WERI-Rb-1 (cell line): ENCODE measurements at places on chromosomes 7 and 10.

- no peak for DNase-seq
Observed at GRCh38 chr10:101671453-101671852, 23.5 kb downstream of the FBXW4 start.

- DNase-seq: no peak
Observed at GRCh38 chr7:74461970-74462706, 8.4 kb downstream of the GTF2IRD1 start.

GRCh38 chr7:148623586-148624282 lies 33.2 kb downstream of the C7orf33 start:
- DNase-seq: no peak

DNA sequence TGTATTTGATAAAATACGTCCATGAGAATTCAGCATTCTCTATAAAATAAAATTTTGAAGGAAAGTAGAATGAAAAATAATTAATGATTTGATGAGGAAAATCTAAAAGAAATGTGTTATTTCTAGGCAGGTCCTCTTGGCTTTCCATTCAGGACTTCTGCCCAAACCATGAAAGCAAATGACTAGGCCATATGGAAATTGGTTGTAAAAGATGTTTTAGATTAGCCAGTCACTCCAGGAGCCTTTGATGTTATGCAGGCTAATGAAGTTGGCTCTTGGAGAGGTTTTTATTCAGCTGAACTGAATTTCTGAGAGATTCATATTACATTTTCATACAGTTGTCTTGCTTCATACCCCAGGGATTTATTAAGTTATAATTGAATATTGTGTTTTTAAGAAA lies 452.8 kb downstream of the SDK1 start:
- no peak for DNase-seq

GRCh38 chr7:41333511-41333910 lies 369.4 kb downstream of the INHBA start:
- DNase-seq: no peak

DNA sequence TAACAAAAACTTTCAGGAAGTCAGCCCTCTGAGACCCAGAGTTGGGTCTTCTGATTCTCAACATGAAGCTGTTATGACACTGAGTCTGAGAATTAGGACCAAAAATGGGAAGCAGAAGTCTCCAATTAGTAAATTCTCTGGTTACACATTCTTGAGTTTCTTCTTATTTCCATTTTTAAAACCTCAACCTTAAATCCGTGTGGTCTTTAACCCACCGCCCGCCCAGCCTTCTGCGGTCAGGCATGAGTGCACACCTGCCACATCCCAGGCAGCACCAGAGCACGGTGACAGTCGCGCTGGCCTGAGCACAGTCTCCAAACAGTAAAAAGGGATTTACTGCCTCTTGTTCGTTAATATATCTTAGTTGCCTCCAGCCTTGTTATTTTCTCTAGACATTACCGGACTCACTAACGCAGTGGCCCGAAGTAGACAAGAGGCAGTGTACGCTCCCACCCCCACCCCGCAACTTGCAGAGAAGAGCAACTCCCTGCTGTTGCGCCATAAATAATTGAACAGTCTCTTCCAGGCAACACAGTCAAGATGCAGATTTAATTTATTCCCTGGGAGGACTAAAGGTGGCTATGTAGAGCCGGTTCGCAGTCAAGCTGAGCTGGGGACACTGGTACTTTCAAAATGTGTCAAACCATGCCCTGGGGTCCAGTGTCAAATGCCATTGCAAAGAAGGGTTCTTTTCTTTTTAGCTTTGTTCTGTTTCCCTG lies 147.0 kb upstream of the CELF2 start:
- peak; percentile 20 for DNase-seq

DNA sequence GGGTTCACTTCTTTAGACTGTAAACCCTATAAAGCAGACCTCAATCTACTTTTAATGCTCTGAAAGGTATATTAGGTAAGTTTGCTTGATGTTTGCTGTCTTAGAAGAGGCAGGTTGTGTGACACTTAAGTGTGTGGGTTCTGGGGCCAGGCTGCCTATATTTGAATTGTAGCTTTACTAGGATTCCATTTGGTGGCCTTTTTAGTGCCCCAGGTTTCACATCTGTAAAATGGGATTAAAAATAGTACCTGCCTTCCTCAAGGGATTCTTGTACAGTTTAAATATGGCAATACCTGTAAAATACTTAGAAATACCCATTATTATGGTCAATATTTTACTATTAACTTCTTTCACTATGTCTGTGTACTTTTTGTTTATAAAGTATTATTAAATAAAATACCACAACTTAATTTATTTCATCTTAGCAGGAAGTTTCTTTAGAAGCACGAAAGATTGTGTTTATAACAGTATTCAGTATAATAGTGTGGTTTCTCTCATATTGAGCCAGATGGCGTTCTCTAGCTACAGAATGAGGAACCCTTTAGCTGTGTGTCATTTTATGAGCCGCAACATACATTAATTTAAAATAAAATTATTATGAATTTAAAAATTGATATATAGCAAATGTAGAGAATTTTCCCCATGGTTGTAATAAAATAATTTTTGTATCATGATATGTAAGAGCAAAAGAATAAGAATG lies 94.2 kb downstream of the CDK14 start:
- no peak for DNase-seq

- peak; percentile 91 for DNase-seq
Observed at GRCh38 chr7:71389976-71390375, 258.0 kb downstream of the GALNT17 start.

GRCh38 chr7:124035706-124036105 lies 2.8 kb upstream of the TMEM229A start:
- no peak for DNase-seq

DNA sequence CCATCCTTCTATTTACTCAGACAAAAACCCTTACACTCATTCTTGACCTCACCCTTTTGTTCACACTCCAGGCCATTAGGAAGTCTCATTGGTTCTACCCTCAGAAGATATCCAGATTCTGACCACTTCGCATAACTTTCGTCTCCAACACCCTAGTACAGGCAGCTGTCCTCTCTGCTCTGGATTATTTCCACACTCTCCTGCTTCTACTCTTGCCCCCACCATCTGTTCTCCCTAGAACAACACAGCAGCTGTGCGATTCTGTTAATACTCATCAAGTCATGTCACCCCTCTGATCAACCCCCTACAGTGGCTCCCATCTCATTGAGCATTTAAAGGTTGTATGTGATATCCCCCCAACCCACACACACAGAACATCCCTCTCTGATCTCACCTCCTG lies 15.5 kb upstream of the TRIL start:
- no peak for DNase-seq

GRCh38 chr10:11874568-11875493 lies 51.7 kb downstream of the PROSER2 start:
- DNase-seq: no peak

- no peak for DNase-seq
Observed at GRCh38 chr7:106792233-106792926, 72.7 kb upstream of the PIK3CG start.

DNA sequence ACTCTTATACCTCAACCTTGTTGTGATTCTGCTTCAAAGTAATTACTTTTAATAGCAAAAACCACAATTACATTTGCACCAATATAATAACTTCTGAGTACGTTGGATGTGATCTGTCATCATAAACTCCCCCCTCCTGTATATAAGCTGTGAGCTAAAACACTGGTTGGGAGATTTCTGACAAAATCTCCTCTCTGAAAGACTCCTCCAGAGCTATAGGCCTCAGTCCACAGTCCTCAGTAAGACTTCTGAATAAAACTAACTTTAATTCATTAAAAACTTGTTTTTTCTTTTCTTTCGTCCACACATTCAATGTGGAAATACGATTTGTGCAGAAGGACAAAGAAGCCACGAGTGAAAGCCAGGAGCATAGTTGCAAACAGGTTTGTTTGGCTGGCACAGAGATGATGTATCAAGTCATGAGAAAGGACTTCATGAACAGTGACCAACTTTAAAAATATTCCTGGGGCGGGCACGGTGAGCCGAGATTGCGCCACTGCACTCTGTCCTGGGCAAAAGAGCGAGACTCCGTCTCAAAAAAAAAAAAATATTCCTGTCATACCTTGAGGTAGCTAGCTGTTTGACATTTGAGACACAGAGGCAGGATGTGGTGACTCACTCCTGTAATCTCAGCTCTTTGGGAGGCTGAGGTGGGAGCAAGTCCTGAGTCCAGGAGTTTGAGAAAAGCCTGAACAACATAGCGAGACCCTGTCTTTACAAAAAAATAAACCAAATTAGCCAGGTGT lies 91.1 kb upstream of the ARHGAP21 start:
- DNase-seq: no peak

- DNase-seq: no peak
Observed at GRCh38 chr7:69411466-69411865, 186.8 kb upstream of the AUTS2 start.

- no peak for DNase-seq
Observed at GRCh38 chr7:137873524-137873923, 26.8 kb upstream of the DGKI start.

GRCh38 chr10:108411894-108412293 lies 1247.4 kb upstream of the SORCS1 start:
- DNase-seq: no peak

- DNase-seq: no peak
Observed at GRCh38 chr10:4034907-4035598, 250.0 kb upstream of the KLF6 start.

GRCh38 chr10:31753681-31754080 lies 174.9 kb downstream of the ARHGAP12 start:
- no peak for DNase-seq

DNA sequence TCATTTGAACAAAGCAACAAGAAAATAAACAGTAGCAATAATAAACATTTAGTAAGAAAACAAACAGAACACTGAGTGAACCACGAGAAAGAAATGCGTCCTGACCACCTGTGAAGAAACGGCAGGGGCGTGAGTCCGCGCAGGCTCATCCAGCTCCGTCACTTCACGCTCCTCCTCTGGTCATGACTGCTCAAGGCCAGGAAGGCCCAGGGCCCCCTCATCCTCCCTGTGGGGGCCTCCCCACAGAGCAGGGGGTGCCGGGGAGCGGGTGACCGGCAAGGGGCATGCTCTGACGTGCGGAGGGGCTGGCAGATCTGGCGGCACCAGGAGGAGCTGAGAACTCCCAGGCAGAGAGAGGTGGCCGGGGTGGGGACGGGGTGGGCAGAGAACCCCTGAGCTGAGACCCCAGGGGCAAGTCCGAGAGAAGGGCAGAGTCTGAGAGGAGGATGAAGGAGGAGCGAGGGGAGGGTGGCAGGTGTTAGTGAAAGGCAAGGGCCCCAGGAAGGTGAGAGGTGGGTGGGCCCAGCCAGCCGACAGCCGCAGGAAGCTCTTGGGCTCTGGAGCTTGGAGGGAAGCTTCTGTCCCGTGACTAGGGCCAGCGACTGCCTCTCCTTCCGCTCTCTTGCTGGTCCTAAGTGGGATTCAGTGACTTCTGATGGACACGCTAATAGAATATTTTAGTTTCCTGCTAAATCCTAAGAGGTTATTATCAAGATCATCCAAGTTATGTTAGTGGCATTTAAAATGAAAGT lies 223.9 kb downstream of the TCERG1L start:
- no peak for DNase-seq

DNA sequence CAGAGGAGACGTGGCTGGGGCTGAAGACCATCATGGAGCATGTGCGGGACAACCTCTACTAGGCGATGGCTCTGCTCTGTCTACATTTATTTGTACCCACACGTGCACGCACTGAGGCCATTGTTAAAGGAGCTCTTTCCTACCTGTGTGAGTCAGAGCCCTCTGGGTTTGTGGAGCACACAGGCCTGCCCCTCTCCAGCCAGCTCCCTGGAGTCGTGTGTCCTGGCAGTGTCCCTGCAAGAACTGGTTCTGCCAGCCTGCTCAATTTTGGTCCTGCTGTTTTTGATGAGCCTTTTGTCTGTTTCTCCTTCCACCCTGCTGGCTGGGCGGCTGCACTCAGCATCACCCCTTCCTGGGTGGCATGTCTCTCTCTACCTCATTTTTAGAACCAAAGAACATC lies 22.0 kb upstream of the CPA5 start:
- no peak for DNase-seq

- DNase-seq: no peak
Observed at GRCh38 chr7:73891178-73891885, 30.4 kb downstream of the TMEM270 start.
